ENCODE measurements at places on chromosomes 7 and 10.

GRCh38 chr10:8633909-8634308, 579.4 kb downstream of the GATA3 start:
- no peak for DNase-seq

DNA sequence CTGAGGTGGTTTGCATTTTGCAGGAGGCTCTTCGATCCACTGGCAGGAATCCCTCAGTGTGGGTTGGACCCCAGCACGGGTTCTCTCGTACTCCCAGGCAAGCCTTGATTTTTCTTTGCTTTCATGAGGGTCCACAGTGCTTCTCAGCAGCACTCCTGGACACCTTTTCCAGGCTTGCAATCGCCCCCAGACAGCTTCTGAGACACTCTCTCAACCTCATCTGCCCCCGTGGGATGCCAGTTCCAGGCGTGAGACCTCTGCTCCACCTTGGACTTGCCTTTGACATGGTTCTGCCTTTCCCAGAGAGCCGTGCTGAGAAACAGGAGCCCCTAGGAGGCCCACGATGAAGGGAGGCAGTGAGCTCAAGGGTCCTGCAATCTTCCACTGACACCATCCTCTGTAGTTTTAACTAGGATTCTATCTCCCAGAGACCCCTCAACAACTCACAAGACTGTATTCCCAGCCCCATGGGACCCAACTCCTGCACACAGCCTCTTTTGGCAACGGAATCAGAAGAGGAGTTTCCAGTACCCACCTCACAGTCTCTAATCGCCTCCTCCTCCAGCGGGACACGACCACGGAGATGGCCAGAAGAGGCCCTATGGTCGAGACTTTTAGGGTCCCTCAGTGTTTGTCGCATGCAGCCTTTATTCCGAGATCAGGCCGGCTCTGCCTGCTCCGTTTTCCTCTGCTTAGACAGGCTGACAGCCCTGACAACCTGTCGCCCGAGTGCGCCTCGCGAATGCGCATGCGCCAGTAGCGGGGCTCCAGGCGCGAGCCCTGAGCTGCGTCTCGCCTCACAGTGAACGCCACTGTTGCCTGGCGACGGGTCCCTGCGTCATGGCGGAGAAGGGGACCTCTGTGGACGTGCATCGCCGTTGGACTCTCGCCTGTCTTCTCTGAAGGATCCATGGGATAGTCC, 26.0 kb upstream of the ZNF273 start:
- DNase-seq: peak; percentile 65

- no peak for DNase-seq
These were observed 3.7 kb downstream of the CCNJ start for GRCh38 chr10:96047004-96047649.

- no peak for DNase-seq
These were observed 4.0 kb upstream of the CROT start for GRCh38 chr7:87341441-87341840.

DNA sequence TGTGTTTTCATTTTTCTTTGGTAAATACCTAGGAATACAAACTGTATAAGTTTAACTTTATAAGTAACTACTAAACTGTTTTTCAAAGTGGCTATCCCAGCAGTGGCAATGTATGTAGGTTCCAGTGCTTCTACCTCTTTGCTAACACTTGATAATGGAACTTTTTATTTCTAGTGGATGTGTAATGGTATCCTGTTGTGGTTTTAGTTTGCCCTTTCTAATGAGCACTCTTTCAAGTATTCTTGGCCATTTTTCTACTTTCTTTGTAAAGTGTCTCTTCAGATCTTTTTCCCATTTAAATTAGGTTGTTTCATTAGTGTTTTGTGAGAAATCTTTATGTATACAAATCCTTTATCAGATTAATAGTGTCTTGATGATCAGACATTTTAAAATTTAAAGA, 4.6 kb downstream of the KIF20B start:
- DNase-seq: no peak

- no peak for DNase-seq
These were observed 9.1 kb downstream of the RPA3 start for GRCh38 chr7:7709291-7709690.

DNA sequence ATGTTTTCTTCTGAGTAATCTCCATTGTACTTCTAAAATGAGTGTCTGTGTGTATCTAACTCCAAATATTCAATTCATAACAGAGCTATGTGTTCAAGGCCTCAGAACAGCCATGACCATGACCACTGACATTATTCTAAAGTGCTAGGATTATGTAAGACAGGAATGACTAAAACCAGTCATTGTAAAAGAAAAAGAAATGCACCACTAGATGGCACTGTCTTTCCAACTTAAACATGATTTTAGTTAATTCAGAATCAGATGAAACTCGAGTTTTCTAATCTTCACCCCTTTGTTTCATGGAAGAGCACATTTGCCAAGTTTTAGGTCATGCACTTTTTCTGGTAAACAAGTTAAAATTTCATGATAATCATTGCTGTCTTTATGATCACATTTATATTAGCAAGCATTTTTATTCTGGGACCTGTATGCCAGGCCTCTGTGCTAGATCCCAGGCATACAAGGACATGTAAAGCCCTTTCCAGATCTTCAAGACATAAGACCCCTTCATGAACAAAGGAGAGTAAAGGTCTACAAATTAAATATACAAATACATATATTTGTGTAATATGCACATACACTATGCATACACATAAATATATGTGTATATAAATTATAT, 26.1 kb upstream of the RSU1 start:
- no peak for DNase-seq
